ENCODE measurements at places on chromosomes 5 and 9.

- no peak for DNase-seq
Measured at GRCh38 chr9:88303721-88304451, 84.4 kb upstream of the SPIN1 start.

DNA sequence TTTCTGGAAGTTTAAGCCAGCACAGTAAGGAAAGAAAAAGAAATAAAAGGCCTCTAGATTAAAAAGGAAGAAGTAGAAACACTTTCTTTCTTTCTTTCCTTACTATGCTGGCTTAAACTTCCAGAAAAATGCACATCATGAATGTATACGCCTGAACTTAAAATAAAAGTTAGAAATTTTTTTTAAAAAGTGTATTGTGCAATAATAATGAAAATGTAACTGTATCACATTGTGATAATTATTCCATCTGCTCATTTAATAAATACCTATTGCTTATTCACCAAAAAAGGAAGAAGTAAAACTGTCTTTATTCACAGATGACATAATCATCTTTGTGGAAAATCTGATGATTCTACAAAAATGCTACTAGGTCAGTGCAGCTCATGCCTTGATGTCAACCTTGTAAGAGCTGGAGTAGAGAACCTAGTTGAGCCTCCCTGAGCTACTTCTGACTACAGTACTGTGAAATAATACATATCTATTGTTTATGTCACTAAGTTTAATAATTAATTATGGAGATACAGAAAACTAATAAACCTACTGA is 49.4 kb downstream of the MCTP1 start:
- DNase-seq = no peak

GRCh38 chr5:151155775-151156506 is 1.6 kb downstream of the ANXA6 start:
- peak; percentile 11 for DNase-seq

DNA sequence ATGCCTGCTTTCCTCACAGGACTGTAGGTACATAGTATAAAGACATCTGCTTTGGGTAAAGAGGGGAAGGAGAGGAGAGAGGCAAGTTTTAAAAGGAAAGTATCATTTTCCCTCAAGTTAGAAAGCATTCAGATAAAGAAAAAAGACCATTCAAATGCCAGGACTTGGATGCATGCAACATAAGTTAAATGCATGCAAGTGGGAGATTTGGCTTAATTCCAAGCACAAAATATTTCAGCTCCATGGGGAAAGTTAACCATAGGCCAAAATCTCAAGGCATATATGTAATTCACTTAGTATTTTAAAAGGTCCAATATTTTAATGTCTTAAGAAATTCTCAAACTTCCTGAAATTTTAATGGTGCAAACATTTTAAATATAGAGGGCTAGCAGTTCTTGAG is 36.4 kb downstream of the POU5F2 start:
- DNase-seq = no peak

DNA sequence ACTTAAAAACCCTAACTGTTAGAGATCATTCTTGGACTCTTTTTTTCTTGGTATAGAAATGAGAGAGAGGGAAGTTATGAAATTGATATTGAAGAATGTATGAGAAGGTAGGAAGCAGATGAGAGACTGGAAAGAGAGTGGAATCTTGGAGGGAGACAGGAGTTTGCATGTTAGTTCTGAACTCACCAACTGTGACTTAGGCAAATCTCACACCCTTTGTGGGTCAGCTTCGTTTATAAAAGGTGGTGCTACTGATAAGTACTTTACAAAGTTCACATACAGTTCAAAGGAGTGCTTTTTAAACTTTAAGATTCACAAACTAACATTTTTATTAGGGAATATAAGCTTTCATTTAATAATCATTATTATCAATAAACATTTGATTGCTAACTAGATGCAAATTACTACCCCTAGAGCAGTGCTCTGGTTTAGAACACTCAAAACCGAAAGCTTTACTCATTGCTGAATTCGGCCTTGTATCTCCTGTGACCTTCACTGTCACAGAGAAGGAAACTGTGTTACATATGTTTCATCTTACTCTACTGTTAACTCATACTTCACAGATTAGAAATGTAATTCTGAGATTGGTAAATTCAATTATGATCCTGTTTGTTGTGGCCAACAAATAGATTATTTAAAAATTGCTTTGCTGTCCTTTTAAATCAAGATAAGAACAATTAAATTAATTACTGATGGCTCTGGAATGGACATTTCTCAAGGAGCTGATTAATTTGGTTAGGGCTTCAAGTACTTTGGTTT is 143.2 kb downstream of the RMI1 start:
- DNase-seq = no peak

GRCh38 chr5:126360467-126360866 is 62.7 kb upstream of the GRAMD2B start:
- DNase-seq = peak; percentile 68

GRCh38 chr5:123673107-123673506 is 161.1 kb downstream of the CSNK1G3 start:
- no peak for DNase-seq

GRCh38 chr5:189486-189885 is 1.8 kb upstream of the LRRC14B start:
- DNase-seq = no peak

DNA sequence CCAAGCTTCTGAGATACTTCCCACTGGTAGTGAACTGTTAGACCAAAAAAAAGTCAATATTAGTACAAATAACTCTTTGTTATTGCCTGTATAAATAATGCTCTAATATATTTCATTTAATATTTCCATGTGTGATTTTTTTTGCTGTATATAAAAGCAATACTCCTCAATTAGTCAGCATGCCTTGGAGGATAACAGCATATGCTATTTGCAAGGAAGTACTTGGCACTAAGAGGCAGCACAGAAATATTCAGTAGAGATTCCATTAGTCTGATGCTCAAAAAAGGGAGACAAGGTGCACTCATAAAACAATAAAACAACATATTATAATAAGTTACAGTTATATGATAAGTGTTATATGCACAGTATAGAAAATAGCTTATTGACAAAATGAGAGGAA is 296.6 kb upstream of the MPDZ start:
- DNase-seq = no peak

Measured in CD14-positive monocyte (primary cell).